ENCODE measurements at places on chromosomes 2 and 18. TPM values are rescaled to one million over a fixed set of nuclear protein-coding genes. Genes with fewer than 3 reads are reported as not detected.

NCKAP1 gene
- total RNA-seq: 133 TPM

CD302 gene
- total RNA-seq: 27.4 TPM

TNFRSF11A gene
- 0.12 TPM for total RNA-seq

MLPH gene
- total RNA-seq: 13.0 TPM

INHBB gene
- total RNA-seq: 10.1 TPM

SPR gene
- total RNA-seq: 14.3 TPM

MARCHF4 gene
- 2.3 TPM for total RNA-seq

HOXD11 gene
- not detected for total RNA-seq

TWIST2 gene
- 46.2 TPM for total RNA-seq

CYTIP gene
- not detected for total RNA-seq

PIK3C3 gene
- 53.9 TPM for total RNA-seq

SNED1 gene
- 209 TPM for total RNA-seq

DTNB gene
- total RNA-seq: 9.4 TPM

DSC2 gene
- 0.12 TPM for total RNA-seq

BABAM2 gene
- total RNA-seq: 32.3 TPM

PER2 gene
- total RNA-seq: 13.5 TPM

ICOS gene
- not detected for total RNA-seq

RSAD2 gene
- total RNA-seq: 5.0 TPM

DHRS9 gene
- total RNA-seq: not detected

ALKAL2 gene
- not detected for total RNA-seq

SLC14A1 gene
- 3.9 TPM for total RNA-seq

SCN2A gene
- 0.36 TPM for total RNA-seq

CRACDL gene
- 0.16 TPM for total RNA-seq

CCDC102B gene
- 17.2 TPM for total RNA-seq

RAB3GAP1 gene
- 86.5 TPM for total RNA-seq

MC5R gene
- total RNA-seq: not detected

ZBTB7C gene
- total RNA-seq: not detected

G6PC2 gene
- total RNA-seq: not detected

RIT2 gene
- total RNA-seq: not detected

C2orf72 gene
- total RNA-seq: not detected

MORN2 gene
- 16.4 TPM for total RNA-seq

STK36 gene
- 28.7 TPM for total RNA-seq

SCN7A gene
- total RNA-seq: not detected

YWHAQ gene
- total RNA-seq: 269 TPM

CD8B2 gene
- not detected for total RNA-seq

HMSD gene
- total RNA-seq: 0.49 TPM

OBSL1 gene
- 81.8 TPM for total RNA-seq

ADAM23 gene
- total RNA-seq: 0.12 TPM

ANKRD30BL gene
- not detected for total RNA-seq

KCNE4 gene
- total RNA-seq: 30.5 TPM

TXNL1 gene
- 36.2 TPM for total RNA-seq

AKAIN1 gene
- total RNA-seq: not detected

RMND5A gene
- total RNA-seq: 13.6 TPM

MSTN gene
- 0.73 TPM for total RNA-seq

SS18 gene
- 127 TPM for total RNA-seq

CYP27C1 gene
- total RNA-seq: 2.9 TPM

CLEC4F gene
- not detected for total RNA-seq
